NCI-H1417 (cell line): ENCODE measurements at places on chromosomes 16 and 17.

GRCh38 chr16:85436636-85437165, 176.4 kb upstream of the GSE1 start:
- no peak for DNase-seq

- peak; percentile 31 for DNase-seq
These were observed 94.0 kb upstream of the TNRC6C start for GRCh38 chr17:77864234-77865111.

- DNase-seq = peak; percentile 31
These were observed 939.9 kb upstream of the SOX9 start for GRCh38 chr17:71180801-71181385.

GRCh38 chr16:66653581-66654350, 42.8 kb downstream of the CMTM4 start:
- DNase-seq = no peak

DNA sequence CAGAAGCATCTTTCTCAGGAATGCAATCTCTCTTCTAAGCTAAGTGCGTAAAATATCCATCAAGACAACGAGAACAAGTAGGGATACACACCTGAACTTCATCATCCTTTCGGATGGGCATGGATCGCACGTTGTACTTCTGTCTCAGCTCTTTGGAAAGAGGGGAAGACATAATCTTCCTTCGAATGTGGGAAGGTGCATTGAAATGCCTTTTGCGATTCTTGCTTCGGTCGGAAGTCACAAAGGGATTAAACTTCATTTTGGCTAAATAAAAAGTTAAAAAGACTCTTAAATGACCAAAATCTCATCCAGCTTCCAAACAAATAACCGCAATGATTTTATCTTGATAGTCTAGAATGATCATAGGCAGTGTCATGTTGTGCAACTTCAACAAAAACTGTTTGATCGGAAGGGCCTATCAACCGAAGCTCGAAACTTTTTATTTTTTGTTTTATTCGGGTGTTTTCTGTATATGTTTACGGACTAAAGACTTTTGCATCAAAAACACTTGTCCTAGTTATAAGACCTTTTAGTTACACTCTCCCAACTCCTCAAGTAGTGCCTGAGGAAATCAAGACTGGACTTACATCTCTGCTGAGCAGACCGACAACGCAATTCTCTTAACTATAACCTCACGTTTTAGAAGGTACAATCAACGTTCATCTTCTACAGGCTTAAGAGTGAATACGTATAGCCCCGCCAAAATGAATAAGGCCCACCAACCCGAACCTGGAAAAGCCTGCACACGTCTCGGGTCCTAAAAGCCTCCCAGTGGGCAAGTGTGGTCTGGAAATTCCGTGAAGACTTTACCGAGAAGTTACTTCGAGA, 727 bp downstream of the RPL26 start:
- no peak for DNase-seq

- DNase-seq = peak; percentile 90
These were observed 504 bp downstream of the SRSF1 start for GRCh38 chr17:58006560-58006923.

GRCh38 chr16:83937922-83938885, 14.8 kb upstream of the OSGIN1 start:
- no peak for DNase-seq

GRCh38 chr16:27670071-27670810, 120.3 kb downstream of the KATNIP start:
- no peak for DNase-seq

GRCh38 chr17:5610956-5611355, 26.6 kb upstream of the NLRP1 start:
- no peak for DNase-seq

DNA sequence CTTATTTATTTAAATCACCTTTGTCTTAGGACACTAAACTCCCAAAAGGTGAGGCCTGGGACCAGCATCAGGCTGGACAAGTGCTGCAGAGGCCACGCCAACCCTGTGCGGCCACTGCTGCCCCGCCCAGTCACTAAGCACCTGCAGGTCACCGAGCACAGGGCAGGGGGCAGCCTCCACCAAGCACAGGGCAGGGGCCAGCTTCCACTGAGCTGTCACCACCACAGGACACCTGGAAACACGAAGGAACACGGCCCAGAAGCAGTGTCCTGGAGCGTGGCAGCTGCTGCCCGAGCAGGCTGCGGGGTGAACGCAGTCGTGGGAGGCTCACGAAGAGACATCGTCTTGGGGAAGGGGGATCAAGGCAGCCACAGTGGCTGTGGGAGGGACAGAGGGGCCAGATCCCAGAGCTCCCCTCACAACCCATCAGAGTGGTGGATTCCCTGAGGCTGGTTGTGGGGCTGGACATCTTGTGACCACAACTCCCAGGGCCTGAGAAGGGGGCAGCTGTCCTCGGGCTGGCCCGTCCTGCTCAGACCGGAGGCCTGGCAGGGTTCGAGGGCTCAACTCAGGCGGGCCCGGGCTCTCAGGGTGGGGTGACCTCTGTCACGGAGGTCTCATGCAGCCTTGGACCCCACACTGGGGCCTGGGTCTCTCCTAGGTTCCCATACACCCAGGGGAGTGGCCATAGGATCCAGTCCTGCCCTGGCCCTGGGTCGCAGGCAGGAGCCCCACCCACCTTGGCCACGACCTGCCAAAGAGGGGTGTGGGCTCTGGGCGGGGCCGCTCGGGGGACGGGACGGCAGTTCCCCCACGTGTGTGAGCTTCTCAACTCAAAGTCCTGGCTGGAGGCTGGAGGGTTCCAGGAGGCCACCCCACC, 18.7 kb downstream of the RAB40B start:
- no peak for DNase-seq

GRCh38 chr16:82358606-82359221, 188.7 kb upstream of the MPHOSPH6 start:
- DNase-seq = no peak

DNA sequence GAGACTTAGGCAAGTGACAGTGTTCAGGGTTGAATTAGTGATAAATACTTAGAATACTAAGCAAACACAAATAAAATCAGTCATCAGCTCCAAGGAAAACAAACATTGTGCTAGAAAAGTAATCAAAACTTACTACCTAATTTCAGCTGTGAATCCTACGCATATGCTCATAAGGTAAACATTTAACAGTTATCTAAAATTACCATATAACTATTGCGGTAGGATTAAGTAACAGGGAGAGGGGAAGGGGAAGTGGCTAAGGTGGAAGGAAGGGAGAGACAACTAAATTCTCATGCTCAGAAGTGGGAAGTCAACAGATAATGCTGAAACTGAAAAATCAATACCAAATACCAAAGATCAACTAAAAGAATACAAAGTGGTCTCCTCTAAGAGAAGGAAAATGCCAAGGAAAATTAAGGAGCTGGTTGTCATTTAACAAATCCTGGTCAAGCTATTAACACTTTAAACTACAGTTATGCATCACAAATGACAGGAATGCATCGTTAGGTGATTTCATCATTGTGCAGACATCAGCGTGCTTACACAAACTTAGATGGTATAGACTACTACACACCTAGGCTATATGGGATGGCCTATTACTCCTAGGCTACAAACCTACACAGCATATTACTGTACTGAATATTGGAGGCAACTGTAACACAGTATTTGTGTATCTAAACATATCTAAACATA, 20.0 kb downstream of the USP32 start:
- no peak for DNase-seq

DNA sequence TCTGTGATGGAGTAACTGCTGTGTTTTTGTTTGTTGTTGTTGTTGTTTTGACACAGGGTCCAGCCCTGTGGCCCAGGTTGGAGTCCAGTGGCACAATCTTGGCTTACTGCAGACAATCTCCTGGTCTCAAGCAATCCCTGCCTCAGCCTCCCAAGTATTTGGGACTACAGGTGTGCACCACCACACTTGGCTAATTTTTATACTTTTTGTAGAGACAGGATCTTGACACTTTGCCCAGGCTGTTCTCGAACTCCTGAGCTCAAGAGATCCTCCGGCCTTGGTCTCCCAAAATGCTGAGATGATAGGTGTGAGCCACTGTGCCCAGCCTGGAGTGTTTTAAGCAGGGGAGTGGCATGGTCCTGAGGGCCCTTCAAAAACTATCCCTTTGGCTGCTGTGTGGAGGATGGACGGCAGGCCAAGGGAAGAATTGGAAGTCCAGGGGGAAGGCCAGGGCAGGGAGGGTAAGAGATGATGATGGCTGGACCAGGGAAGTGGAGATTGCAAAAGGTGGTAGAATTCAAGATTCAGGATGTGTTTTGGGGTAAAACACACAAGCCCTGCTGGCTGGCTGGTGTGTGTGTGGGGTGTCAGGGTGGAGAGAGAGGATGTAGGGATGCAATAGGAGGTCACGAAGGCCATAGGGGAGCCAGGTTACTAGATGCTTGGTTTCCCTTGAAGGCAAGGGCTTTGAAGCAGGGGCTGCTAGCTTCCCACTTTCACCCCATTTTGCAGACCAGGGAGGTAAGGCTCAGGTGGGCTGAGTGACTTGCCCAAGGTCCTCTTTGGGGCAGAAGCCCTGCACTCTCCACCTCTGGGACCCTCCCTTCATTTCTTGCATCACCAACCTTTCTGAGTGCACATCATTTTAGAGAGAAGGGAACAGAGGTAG, 18.8 kb upstream of the PLLP start:
- no peak for DNase-seq

GRCh38 chr17:50557630-50558029, 2.9 kb upstream of the CACNA1G start:
- no peak for DNase-seq

DNA sequence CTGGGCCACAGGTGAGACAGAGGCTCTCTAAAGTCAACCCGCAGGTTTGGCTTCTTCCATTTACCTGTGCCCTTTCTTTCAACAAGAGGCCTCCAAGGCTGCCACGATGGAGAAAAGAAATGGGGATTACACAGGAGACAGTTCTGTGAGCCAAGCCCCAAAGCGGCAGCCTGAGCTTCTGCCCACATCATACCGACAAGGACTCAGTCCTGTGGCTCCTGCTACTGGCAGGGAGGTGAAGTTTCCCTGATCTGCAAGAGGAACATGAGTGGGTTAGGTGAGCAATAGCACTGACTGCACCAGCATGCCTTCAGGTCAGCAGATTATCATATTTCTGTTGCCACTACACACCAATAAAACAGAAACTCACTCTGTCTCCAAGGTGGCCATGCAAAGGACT, 800.0 kb downstream of the KCNJ18 start:
- DNase-seq = no peak

- peak; percentile 23 for DNase-seq
These were observed at the start of gene LRRC75A for GRCh38 chr17:16491703-16492612. Gene LRRC75A (minus strand): TSS chr17:16492193. CDS start chr17:16491990, 203 bp downstream.

DNA sequence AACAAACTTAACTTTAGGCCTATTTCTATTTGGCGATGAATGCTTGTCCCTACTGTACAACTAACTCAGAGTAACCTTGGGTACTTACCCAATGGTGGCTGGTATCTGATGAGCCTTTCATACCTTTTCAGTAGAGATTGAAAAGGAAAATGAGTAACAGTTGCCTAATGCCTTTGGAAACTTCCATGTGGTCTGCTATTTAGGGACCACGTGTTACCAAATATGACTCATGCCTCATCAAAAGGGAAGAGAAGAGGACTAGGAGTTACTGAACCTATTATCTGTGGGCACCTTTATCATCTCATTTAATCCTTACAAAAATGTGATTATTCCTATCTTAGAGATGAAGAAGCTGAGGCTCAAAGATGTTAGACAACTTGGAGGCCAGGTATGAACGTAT, 8.1 kb downstream of the MYOCD start:
- DNase-seq = no peak

DNA sequence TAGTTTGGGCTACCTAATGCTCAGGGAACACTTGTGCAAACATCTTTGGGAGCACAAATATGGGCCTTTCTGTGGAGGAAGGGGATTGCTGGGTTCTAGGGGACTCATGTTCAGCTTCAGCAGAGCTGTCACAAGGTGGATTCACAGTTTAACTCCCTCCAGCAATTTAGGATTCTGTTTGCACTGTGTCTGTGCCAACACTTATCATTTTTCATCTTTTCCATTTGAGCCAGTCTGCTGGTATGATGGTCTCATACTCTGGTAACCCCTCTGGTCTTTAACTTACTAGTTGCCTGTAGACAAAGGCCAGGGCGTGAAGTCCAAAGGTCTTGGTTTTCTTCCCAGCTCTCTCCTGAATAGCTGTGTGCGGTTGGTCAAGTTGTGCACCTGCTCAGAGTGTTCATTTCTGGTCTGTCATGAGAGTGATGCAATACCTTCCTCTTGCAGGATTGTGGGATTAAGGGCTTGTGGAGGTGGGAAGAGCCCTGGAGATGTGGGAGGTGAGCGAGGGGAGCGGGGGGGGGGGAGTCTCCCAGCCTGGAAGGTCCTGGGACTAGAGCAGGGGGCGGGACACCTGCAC, 152.6 kb downstream of the CMIP start:
- DNase-seq = no peak

- no peak for DNase-seq
These were observed 5.7 kb upstream of the KRT17 start for GRCh38 chr17:41629826-41630670.
